ENCODE measurements at places on chromosomes 1 and 21.

GRCh38 chr1:77926561-77927357 is 38.3 kb downstream of the NEXN start:
- no peak for DNase-seq

DNA sequence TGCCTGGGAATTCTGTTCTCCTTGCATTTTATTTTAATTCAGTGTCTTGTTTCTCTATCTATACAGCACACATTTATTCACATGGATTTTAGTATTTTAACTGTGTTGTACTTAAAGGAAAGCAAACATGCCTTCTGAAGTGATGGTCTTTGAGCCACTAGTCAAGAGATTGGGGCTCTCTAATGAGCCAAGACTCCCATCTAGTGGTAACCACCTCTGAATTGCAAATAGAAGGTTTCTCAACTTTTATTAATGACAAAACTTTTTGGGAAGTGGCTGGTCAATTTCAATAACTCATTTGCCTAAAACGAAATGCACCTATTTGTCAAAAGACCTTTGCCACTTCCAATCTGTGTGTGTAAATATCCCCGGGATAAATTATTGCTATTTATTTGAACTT is 199.6 kb downstream of the LTN1 start:
- no peak for DNase-seq

- DNase-seq, result no peak
Measured at GRCh38 chr1:203888807-203889251, 27.4 kb downstream of the SNRPE start.

DNA sequence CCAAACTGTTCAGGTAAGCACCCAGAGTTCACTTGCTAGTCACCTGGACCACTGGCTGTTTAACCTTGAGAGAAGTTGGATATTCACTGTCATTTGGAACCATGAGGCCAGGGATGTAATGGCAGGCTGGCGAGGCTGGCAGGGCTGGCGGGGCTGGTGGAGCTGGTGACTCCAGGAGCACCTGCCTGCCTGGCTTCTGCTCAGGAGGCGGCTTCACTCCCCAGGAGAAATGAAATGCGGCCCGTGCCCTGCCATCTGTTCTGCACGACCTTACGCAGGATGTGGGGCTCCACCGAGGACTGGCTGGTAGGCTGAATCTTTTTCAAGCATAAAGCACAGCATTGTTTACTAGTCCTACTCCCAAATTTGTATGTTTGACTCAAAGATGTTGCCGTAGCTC is 22.7 kb upstream of the MX1 start:
- DNase-seq, result no peak

DNA sequence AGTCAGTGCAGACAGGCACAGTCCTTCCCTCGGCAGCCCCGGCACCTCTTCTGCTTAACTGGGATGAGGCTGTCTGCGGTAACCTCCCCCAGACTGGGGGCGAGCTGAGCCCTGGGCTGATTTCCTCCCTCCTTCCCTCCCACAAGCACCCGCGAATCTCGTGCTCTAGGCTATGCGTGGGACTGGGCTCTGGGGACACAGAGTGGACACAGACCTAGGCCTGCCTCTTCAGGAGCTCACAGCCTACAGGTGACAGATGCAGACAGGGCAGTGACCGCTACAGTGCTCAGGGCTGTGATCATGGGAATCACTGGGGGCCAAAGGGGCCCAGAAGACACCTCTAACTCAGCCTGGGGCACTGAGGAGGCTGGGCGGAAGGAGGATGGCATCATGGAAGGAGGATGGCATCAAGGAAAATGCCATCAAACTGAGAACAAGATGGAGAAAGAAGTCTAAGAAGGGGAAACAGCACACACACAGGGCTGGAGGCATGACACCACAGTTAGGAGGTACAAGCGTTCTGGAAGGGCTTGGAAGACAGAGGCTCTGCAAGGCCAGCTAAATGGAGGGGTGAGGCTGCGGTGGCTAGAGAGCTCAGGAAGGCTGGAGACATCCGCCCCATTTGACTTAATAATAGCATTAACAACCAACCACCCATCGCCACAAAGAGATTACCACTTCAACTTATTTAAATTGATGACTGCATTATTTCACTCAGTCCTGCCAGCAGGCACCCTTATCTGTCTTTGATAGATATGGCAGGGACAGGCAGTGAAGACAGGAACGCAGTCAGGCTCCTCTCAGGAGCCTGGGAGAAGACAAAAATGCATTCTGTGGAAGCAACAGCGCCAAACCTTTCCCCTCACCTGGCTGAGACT is 4.2 kb downstream of the TTC39A start:
- DNase-seq, result no peak

DNA sequence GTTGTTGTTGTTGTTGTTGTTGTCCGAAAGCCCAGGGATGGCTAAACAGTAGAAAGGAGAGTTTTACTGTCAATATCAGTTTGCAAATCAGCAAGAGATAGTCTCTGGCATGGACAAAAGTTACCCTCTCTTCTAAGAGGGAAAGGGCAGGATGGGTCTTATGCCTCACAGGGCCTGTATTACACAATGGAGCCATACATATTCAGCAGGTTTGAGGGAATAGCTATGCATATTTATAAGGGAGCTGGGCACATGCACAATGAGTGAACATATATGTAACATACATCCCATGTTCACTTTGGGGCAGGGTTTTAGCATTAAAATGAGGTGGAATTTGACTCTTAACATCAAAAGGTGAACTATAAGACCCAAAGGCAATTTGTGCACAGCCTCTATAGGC is 84.4 kb upstream of the PGBD5 start:
- DNase-seq, result no peak

- DNase-seq, result peak; percentile 25
Measured at GRCh38 chr1:32014199-32014947, 705 bp downstream of the KHDRBS1 start.

DNA sequence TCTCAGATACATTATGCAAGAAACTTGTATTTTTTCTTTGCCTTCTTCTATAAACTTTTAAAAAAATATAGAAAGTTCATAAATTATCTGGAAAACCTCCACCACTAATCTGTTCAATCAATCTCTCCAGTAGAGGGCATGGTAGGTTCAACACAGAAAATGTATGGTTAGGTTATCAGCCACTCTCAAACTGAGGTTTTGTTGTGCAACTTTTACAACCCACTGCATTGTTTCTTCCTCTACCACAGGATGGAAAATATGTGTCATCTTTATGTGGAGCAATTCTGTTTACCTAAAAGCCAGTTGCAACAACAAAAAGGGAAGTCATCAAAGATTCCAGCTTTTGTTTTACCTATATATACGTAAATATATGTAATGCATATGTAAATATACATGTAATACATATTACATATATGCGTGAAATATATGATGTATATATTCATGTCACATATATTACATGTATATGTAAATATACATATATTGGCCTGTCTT is 3.0 kb upstream of the RGS2 start:
- DNase-seq, result no peak

DNA sequence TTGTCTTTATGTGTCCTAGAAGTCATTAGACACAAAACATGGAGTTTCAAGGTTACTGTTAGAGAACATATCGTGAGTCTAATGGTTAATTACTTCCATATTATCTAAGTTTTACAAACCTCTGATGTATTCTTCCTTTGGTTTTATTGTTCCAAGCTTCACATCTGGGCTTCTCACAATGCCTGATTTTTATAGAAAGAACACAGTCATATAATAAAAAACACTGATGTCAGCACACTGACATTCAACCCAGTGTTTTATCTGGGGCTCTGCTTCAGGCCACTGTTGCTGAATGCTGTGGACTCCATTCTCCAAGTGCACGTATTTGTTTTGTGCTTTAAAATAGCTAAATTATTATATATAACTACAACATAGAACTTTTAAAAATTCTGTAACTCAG is 232.9 kb downstream of the SMYD3 start:
- DNase-seq, result no peak

DNA sequence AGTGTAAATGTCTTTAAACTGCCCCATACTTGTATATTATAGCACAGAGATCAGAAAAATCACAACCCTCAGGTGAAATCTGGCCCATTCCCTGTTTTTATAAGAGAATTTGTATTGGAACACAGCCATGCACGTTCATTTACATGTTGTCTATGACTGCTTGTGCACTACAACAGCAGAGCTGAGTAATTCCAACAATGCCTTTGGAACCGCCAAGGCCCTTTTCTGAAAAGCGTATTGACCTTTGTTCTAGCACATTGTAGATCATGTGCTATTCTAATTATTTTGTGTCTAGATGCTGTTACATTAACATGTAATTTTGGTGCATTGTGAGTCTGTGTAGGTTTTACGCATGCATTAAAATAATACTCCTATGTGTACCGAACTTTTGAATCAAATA is 339.6 kb downstream of the CHRM3 start:
- no peak for DNase-seq

- no peak for DNase-seq
Measured at GRCh38 chr1:152165286-152166077, 6.5 kb upstream of the RPTN start.

DNA sequence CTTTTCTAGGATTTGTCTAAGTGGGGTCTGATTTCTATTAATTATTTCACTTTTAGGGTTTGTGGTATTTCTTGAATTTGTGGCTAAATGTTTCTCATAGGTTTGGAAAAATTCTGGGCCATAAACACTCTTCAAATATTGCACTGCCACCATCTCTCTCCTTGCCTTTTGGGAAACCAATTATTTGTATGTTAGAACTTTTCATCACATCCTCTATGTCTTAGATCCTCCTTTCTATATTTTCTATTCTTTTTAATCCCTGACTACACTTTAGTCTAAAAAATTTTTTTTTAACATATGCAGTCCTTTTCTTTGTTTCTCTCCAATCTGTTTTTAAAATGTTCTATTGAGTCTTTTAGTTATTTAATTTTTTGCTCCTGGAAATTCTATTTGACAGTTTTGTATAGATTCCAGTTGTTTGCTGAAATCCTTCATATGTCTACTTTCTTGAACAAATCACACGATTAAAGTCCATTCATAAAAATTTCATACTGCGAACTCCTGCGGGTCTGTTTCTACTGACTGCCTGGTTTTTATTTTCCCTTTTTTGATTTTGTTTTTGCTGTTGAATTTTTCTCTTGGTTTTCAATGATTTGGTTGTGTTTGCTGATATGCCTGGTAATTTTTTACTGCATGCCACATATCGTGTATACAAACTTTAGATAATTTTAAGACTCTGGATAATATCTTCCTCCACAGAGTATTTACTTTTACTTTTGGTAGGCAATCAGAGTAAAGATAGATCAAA is 143.1 kb downstream of the COQ8A start:
- no peak for DNase-seq

DNA sequence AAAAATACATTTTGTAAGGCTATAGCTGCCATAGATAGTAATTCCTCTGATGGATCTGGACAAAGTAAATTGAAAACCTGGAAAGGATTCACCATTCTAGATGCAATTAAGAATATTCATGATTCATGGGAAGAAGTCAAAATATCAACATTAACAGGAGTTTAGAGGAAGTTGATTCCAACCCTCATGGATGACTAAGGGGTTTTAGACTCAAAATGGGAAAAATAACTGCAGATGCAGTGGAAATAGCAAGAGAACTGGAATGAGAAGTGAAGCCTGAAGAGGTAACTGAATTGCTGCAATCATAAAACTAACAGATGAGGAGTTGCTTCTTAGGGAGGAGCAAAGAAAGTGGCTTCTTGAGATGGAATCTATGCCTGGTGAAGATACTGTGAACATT is 230.8 kb downstream of the KCTD3 start:
- no peak for DNase-seq

DNA sequence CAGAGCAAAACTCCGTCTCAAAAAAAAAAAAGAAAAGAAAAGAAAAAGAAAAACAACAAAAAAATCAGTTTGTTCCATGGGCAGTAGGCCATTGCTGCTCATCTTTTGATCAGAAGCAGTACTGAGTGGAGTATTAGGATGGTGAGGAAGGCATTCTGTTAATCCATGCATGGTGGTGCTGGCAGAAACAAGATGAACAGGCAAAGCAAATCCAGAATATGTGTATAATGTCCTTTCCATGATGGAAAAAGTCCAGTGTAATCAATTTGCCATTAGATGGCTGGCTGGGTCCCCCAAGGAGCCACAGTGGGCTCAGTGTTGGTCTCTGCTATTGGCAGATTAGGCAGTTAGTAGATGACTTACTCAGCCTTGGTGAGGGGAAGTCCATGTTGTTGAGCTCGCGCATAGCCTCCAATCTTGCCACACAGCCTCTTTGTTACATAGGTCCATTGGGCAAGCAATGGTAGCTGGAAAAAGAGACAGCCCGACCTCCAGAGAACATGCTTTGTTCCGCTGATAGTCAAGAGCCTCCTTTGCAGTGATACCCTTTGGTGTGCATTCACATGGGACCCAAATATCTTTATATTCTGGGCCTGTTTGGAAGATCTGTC is 23.3 kb downstream of the H3-3A start:
- DNase-seq, result no peak

GRCh38 chr1:232923739-232924386 is 26.5 kb upstream of the NTPCR start:
- peak; percentile 23 for DNase-seq

DNA sequence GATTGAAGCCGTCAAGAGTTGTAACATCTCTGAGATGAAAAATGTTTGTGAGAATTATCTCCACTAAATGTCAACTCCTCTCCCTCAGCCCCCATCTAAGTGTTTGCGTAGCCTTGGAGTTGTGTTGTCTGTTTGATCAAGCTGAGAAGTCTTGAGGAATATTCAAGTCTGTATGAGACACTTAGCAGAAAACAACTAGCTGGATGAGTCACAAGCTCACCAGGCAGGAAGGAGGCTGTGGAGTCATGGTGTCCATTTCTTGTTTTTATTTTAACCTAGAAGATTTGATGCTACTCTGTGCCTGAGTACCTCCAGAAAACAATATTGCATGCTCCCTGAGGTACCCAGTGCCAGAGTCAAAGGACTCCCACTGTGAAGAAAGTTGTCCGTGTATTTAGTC is 211.6 kb upstream of the PLXNA2 start:
- DNase-seq, result no peak

- no peak for DNase-seq
Measured at GRCh38 chr1:9316512-9316911, 23.8 kb downstream of the SPSB1 start.

DNA sequence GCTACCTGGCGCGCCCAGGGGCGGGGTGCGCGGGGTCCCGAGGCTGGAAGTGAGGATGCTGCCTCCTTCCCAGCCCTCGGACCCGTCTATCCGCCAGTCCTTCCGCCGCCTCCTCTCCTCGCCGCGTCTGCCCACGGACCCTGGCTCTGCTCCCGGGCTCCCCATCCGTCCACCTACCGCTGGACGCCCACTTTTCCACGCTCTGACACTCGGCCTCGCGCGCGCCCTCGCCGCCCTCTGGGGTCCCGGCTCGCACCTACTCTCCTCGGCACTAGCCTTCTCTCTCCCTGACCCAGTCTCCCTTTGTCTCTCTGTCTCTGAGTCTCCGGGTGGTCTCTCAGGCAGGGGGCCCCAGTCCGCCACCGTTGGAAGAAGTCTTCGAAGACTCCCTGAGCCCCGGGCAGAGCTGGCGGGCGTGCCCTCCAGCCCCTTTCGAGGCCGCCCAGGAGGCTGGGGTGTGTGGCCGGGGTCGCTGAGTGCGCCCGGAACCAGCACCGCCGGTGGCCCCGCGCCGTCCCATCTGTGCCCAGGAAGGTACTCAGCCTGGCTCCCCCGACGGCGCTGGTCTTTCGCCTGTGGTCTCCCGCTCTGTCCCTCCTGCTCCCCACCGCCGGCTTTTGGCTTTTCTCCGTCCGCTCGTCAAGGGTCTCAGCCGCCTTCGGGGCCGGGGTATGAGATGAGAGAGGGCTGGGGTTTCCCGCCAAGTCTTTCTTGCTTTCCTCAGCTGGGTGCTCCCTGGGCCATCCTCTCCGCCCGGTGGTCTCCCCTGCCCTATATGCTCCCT is 610 bp downstream of the DRAXIN start:
- no peak for DNase-seq

- DNase-seq, result no peak
Measured at GRCh38 chr1:24154215-24154614, 11.3 kb upstream of the IL22RA1 start.

All from T-helper 1 cell (primary cell).